NCI-H1417 treated with DMSO at 0.1 percent for 48 hours (cell line): ENCODE measurements at places on chromosomes 11 and 22.

- DNase-seq: no peak
Measured at GRCh38 chr11:105074166-105074530, 29.0 kb upstream of the CARD16 start.

GRCh38 chr11:3954448-3955298 lies 99.2 kb downstream of the STIM1 start:
- DNase-seq: no peak

- DNase-seq: no peak
Measured at GRCh38 chr11:5700421-5701054, 10.9 kb downstream of the TRIM22 start.

DNA sequence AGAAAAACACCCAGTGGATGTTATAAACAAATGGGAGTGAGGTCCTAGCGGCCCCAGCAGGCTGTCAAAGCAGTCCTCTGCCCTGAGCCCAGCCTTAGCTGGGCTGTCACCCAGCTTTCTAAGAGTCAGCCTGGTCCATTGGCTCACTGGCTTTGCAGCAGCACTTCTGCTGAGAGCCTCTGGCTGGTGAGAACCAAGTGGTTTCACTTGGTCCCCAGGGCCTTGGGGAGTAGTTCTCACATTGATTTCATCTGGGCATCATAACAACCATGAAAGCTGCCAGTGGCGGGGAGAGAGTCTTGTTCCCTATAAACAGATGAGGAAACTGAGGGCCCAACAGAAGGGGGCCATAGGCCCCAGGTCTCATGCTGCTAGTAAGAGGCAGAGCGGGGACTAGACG lies 11.4 kb downstream of the SEC14L6 start:
- DNase-seq: no peak

- no peak for DNase-seq
Measured at GRCh38 chr22:45341498-45341897, 31.8 kb downstream of the FAM118A start.

DNA sequence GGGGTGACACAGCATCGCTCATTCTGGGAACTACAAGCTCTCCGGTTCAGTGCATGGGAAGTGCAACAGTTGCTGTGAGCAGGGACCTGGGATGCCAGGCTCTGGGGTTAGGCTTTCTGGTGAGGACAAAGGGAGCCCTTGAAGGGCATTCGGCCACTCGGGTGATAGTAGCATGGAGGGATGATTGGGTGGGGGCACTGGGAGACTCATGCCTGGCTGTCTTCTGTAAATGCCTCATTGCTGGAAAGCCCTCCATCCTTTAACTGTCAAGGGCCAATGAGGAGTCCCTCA lies 9.9 kb downstream of the OAF start:
- DNase-seq: no peak

GRCh38 chr11:115166820-115167219 lies 337.4 kb downstream of the CADM1 start:
- DNase-seq: no peak

DNA sequence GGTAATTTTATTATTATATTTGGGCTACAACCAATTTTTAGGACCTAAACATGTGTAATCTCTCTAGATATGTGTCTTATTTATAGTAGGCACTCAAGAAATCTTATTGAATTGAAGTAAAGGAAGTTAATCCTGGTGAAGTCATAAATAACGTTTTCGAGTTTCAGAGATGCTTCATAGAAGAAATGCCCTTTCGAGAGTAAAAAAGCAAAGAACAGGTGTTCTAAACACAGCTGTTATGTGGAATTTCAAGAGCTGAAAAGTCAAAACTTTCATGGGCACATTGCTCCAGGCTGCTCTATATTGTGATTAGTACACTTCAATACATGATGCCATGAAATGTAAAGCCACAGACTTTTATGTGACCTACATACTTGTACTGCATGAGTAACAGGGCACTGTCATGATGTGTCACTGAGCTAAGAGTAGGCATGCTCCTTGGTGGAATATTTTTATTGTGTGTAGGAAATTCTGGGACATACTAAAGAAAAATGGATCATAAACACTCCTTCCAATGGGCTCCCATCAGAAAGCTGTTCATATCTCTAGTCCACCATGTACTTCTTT lies 7.2 kb upstream of the ELMOD1 start:
- no peak for DNase-seq

GRCh38 chr11:6486938-6487337 lies 5.6 kb downstream of the TIMM10B start:
- DNase-seq: no peak

GRCh38 chr11:33168709-33169200 lies 7.5 kb upstream of the CSTF3 start:
- DNase-seq: no peak

- no peak for DNase-seq
Measured at GRCh38 chr11:35826949-35827348, 116.9 kb upstream of the LDLRAD3 start.

DNA sequence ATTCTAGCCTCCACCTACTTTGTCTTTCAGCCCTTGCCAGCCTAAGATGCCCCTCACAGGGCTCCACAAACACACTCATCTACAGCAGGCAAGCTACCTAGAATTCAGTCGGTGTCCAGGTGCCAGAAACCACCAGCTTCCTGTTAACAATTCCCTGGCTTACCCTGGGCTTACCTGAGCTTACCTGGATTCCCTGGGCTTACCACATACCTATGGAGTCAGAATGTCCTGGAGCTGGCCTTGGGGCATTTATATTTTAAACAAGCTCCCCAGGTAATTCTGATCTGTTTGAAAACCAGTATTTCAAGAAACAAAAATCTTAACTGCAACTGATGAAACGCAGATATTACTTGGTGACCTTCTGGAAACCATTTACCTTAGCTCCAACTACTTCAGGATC lies 123.6 kb downstream of the SLC1A2 start:
- DNase-seq: no peak

GRCh38 chr11:102494216-102494615 lies 36.3 kb downstream of the MMP7 start:
- DNase-seq: no peak

GRCh38 chr11:11980200-11980599 lies 28.2 kb downstream of the DKK3 start:
- DNase-seq: no peak

DNA sequence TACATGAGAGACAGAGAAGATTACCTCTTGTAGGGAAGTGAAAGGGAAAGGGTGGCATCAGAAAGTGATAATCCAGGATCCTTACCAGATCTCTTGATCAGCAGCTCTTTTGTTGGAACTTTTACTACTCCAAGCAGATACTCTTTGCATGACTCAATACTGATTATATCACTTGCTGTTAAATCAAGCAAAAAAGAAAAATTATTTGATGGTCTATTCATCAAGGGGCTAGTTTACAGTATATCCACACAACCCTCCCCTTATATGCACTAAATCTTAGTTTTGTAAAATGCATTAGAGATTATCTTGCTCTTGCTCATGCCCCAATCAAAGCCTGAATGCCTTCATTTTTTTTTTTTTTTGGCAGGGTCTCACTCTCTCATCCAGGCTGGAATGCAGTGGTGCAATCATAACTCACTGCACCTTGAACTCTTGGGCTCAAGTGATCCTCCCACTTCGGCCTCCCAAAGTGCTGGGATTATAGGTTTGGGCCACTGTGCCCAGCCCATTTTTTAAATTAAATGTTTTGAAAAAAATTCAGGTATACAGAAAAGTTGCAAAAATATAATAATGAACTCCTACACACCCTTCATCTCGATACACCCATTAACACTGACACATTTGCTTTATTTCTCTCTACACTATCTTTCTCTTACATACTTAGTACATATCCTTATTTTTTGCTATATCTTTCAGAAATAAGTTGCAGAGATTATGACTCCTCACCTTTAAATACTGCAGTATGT lies 76.1 kb upstream of the UCP3 start:
- no peak for DNase-seq

GRCh38 chr11:85137597-85137996 lies 489.5 kb downstream of the DLG2 start:
- no peak for DNase-seq

- DNase-seq: no peak
Measured at GRCh38 chr11:77147668-77148321, 19.7 kb downstream of the MYO7A start.

DNA sequence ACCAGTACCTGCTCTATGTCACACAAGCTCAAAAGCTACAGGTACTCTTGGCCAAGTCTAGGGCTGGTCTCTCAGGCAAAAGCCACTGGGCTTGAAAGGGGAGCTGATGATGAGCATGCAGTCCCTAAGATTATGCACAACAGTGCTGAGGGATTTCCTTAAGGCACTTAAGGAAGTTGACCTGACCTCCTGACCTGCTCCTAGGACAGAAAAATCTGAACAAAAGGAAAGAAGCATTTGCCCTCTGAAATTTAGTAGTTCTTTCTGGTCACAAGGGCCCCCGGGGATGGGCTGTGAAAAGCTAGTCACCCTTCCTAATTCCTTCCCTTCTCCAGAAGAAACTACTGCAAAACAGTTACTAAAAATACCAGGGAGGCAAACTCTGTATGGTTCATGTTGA lies 83.6 kb upstream of the PHOX2A start:
- no peak for DNase-seq

GRCh38 chr11:121595717-121596161 lies 143.0 kb upstream of the SORL1-AS1 start:
- DNase-seq: no peak
